Activated naive CD8-positive, alpha-beta T cell treated with anti-CD3 and anti-CD28 coated beads, Interleukin-2, amount 50 U/mL, for 16 hours (primary cell): ENCODE measurements at places on chromosomes 16 and 17.

- DNase-seq: no peak
These were observed 172.5 kb downstream of the HS3ST3A1 start for GRCh38 chr17:13429201-13429600.

DNA sequence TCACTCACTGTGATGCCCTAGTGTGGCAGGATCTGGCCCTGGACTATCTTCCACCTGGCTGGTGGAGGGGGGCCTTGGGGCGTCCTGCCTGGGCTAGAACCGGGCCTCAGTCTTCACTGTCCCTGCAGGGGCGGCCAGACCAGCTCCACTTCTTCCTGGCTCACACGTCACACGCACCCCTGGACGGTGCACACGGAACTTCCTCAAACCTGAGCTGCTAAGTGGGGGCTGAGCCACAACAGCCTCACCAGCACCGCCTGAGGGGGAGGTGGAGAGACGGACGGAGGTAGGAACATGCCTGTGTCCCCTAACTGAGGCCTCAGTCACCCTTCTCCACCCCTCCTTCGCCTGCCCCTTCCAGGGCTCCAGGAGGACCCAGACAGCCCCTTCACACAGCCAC lies 36.6 kb downstream of the TIMM22 start:
- DNase-seq: no peak

DNA sequence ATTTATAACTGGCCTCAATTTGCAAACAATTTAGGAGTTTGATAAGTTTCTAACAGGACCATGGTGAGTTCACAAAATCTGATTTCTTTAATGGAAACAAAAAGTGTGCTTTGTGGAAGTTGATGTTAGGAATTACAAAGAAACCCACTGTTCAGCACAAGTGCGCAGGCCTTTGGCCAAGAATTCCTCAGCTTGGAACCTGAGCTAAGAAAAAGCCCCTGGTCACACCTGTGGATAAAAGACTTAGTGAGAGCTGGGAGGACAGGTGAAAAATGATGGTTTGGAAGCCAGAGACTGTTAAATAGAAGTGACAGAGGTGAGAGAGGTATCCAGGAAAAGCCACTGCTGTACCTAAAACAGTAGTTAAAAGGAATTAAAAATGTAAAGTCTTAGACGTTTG lies 64.7 kb downstream of the PRKCA start:
- DNase-seq: no peak

GRCh38 chr17:9125722-9126121 lies 104.4 kb downstream of the NTN1 start:
- no peak for DNase-seq

GRCh38 chr17:10738521-10739258 lies 8.9 kb upstream of the TMEM220 start:
- DNase-seq: no peak

DNA sequence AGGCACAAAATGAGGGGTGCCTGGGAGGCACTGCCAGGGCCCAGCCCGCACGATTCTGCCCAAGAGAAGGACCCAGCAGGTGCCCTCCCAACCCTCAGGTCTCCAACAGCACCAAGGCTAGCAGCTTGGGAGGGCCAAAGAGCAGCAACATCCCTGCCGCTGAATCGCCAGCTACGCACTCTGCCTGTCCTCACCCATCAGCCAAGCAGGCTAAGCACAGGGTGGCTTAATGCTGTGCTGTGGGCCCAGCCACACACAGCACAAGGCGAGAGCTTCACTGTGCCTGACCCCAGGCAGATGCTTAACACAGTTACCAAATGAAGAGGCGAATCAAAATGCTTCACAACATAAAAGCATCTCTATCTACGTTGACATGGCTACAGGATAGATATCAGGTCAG lies 10.6 kb upstream of the MRPL38 start:
- DNase-seq: no peak

DNA sequence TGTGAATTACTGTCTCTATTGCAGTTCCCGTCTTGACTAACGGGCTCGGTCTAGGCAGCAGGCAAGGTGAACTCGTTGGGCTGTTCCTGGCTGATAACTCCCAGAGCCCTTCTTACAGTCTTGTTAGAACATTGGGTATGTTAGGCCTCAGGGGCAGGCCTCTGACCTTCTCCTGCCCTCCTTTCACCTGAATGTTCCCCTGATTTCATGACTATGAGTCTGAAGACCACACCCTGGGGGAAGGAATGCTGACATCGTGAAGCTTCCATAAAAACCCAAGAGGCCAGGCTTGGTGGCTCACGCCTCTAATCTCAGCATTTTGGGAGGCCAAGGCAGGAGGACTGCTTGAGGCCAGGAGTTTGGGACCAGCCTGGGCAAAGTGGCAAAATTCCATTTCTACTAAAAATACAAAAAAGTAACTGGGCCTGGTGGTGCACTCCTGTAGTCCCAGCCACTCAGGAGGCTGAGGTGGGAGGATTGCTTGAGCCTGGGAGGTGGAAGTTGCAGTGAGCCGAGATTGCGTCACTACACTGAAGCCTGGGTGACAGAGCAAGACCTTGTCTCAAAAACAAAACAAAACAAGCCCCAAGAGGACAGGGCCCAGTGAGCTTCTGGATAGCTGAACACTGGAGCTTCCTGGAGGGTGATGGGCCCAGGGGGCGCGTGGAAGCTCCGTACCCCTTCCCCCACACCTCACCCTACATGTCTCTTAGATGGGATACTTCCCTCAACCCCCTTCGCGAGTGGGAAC lies 47.8 kb upstream of the FBXO47 start:
- DNase-seq: no peak

DNA sequence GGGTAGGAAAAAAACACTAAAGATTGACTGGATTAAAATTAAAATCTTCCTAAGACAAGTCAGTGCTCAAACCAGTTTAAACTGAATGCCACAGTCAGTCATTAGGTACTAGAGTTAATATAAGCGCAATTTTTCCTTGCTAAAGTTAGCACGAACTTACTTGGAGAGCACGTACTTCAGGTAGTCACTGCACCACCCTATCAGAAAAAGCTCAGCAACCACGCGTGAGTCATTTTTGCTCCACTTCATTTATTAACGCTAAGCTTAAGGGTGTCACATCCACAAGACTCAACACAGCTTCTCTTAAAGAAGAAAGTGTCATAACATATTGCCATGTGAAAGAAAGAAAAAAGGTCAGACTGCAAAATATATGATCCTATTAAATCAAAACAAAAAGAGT lies 53.1 kb downstream of the TEX2 start:
- no peak for DNase-seq

- DNase-seq: no peak
These were observed 3.9 kb upstream of the OSGIN1 start for GRCh38 chr16:83948914-83949723.

GRCh38 chr16:1991135-1991551 lies 1.4 kb downstream of the SYNGR3 start:
- no peak for DNase-seq

- DNase-seq: no peak
These were observed 1324.9 kb upstream of the CDH8 start for GRCh38 chr16:63361032-63361624.

- DNase-seq: no peak
These were observed 90.8 kb downstream of the ELAC2 start for GRCh38 chr17:12927001-12927400.

GRCh38 chr17:33050611-33051140 lies 59.0 kb downstream of the SPACA3 start:
- DNase-seq: no peak

GRCh38 chr17:10127819-10128425 lies 70.5 kb downstream of the GAS7 start:
- DNase-seq: no peak

DNA sequence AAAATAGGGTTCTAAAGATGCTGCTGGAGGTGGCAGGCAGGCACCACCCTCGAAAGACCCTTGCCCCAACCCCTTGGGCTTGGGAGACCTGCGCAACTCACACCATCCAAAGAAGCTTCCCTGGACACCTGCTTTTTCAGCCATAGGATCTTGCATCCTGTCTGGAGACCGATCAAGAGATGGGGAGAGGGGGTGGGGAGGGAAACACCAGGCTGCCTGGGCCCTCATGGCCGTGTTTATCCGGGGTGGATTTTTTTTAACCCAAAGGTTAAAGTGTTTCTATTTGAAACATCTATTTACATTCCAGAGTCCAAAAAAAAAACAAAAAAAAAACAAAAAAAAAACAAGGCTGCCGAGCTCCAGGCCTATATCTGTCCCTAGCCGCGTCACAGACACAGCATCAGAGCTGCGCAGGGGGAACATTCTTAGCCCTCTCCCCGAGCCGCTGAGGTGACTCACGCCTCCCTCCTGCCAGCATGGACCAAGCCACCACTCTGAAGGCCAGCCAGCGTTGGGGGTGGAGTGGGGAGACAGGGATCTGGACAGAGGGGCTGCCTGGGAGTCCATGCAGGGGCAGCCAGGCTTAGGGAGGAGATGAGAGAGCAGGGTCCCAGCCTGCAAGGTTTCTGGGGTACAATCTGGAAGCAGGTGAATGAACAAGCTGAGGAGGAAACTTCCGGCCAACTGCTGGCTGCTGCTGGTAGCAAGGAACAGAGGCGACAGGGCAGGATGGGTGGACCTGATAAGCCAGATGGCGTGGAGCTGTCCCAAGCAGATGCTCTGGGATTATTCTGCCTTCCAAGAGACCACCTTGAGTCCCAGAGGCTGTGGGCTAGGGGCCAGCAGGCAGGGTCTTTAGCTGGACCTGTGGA lies 14.8 kb downstream of the HDAC5 start:
- no peak for DNase-seq

DNA sequence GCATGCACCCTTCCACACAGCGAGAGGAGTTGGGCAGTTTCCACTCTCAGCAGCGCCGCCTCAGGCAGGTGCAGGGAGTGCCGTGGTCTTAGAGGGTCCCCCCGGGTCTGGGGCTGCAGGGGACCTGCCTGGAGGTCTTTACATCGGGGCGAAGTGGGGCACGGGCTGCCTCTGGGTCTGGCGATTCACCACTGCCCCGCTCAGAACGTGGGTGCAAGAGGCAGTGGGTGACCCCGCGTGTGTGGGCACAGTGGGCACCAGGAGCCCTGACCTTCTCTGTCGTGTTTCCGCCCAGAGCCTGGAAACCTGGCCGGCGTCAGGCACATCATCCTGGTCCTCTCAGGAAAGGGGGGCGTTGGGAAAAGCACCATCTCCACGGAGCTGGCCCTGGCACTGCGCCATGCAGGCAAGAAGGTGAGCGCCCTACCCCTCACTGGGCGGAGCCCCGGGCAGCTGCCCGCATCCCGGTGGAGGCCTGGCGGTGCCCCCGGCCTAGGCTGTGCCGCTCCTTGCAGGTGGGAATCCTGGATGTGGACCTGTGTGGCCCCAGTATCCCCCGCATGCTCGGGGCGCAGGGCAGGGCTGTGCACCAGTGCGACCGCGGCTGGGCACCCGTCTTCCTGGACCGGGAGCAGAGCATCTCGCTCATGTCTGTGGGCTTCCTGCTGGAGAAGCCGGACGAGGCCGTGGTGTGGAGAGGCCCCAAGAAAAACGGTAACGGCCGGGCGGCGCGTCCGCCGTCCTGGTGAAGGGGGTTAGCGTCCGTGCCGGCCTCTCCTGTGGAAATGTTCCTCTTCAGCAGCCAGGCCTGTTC lies 3.7 kb downstream of the NUBP2 start:
- DNase-seq: no peak

GRCh38 chr16:67862623-67863583 lies 9.9 kb upstream of the EDC4 start:
- no peak for DNase-seq

- DNase-seq: no peak
These were observed 3.5 kb downstream of the OMG start for GRCh38 chr17:31293581-31293980.

GRCh38 chr16:70416748-70417616 lies 21.9 kb downstream of the ST3GAL2 start:
- DNase-seq: no peak

GRCh38 chr17:46012506-46013079 lies 13.5 kb downstream of the STH start:
- no peak for DNase-seq

DNA sequence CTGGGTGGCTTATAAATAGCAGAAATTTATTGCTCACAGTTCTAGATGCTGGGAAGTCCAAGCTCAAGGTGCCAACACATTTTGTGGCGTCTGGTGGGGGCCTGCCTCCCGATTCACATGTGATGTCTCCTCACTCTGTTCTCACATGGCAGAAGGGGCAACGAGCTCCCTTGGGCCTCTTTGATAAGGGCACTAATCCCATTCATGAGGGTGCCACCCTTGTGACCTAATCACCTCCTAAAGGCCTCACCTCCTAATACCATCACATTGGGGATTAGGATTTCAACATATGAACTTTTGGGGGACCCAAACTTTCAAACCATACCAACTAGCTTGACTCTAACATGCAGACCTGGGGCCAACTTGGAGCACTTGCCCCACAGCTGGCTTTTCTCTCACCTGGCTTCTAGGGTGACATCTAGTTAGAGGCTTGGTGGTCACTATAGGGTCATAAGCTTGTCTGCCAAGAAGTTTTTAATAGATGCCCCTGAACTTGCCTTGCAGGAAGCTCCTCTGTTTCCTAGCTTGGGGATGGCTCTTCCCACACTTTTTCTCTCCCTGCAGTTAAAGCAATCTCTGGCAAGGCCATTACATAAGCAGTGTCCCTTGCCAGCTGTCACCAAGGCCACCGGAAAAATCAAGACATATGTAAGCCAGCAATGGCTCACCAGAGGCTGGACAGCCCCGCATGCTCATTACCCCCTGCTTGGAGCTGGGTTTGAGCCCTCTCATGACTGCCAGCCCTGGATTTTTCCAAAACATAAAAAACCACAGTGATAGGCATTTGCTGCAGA lies 8.4 kb upstream of the MED9 start:
- DNase-seq: no peak
